ENCODE measurements at places on chromosomes 6 and 20.

GRCh38 chr6:6597682-6598081 lies 9.2 kb downstream of the LY86 start:
- no peak for DNase-seq

GRCh38 chr20:426566-426965 lies 18.5 kb downstream of the RBCK1 start:
- DNase-seq = no peak

DNA sequence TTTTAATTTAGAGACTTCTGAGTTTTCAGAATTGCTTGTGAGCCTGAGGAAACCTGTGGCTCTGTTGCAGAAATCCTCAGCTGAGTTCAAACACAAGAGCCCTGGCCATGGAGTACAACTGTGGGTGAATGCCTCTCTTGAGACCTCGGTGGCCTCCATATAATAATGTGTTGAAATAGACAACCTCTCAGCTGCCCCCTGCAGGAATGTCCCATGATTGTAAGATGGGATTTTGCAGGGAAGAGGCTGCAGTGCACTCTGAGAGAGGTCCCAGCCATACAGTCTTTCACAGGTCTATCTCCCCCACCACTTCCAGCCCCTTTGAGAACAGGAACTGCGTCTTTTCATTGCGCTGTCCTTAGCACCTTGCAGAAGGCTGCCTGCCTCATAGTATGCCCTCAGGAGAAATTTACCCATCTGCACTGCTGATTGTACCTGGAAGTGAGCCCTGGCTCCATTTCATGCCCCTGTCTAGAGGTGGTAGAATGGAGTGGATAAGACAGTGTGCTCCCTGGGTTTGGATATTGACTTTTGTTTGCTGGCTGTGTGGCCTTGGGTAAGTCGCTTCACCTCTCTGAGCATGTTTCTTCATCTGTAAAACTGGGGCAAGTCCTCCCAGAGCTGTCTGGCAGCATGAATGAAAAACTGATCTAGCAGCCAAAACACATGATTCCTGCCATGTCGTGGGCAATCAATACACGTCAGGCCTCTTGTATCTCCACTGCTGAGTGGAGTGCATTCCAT lies 16.8 kb upstream of the CDH22 start:
- DNase-seq = no peak

GRCh38 chr6:36566418-36566905 lies 19.2 kb upstream of the STK38 start:
- no peak for DNase-seq

DNA sequence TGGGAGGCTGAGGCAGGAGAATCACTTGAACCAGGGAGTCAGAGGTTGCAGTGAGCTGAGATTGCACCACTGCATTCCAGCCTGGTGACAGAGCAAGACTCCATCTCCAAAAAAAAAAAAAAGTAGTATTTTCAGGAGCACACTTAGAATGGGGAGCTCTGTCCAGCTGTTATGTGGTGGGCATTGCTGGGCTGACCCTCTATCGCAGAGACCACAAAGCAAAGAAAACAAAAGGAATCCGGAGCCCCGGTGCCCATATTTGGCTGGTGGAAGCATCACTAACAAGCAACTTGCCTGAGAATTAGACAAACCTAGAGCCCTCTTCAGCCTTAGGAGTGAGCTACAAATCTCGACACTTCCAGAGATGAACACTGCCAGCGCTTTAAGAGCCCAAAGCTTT lies 137.3 kb upstream of the GPR6 start:
- no peak for DNase-seq

DNA sequence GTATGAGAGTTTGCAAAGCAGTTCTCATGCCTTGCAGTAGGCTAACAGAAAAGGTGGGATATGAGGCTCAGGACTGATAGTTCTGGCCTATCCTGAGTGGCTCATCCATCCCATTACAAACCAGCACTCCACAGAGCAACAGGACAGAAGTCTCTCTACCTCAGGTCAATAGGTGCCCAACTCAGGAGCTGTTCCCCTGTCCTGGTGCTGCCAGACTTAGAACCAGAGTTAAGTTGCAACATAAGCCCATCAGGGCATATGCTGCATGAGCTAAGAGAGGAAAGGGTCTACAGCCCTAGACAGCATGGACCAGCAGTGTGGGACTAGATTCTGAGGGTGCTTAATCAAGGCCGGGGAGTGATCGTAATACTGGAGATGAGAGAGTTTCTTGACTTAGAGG lies 104.8 kb upstream of the ECI2 start:
- no peak for DNase-seq

- no peak for DNase-seq
Measured at GRCh38 chr6:20540683-20541082, 6.4 kb downstream of the CDKAL1 start.

GRCh38 chr6:39102071-39102820 lies 12.7 kb downstream of the SAYSD1 start:
- no peak for DNase-seq

GRCh38 chr6:90361174-90361573 lies 64.5 kb upstream of the BACH2 start:
- no peak for DNase-seq

- DNase-seq = no peak
Measured at GRCh38 chr6:32254761-32255198, 30.9 kb upstream of the NOTCH4 start.

GRCh38 chr6:147709396-147710272 lies 201.1 kb downstream of the SAMD5 start:
- peak; percentile 79 for DNase-seq

DNA sequence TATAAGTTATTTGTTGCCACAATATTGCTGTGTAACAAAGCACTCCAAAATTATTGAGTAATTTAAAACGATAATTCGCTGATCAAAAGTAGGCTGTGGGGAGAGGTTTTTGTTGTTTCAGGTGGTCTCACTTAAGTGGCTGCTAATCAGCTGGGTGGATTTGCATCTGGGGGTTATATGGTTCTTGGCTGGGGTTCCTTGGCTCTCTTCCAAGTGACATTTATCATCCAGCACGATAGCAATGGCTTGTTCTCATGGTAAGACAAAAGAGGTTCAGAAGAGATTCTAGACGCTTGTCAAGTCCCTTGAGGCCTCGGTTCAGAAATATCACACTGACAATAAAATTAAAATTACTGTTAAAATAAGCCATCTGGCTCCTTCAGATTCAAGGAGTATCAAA lies 1648.8 kb downstream of the GRIK2 start:
- DNase-seq = no peak

DNA sequence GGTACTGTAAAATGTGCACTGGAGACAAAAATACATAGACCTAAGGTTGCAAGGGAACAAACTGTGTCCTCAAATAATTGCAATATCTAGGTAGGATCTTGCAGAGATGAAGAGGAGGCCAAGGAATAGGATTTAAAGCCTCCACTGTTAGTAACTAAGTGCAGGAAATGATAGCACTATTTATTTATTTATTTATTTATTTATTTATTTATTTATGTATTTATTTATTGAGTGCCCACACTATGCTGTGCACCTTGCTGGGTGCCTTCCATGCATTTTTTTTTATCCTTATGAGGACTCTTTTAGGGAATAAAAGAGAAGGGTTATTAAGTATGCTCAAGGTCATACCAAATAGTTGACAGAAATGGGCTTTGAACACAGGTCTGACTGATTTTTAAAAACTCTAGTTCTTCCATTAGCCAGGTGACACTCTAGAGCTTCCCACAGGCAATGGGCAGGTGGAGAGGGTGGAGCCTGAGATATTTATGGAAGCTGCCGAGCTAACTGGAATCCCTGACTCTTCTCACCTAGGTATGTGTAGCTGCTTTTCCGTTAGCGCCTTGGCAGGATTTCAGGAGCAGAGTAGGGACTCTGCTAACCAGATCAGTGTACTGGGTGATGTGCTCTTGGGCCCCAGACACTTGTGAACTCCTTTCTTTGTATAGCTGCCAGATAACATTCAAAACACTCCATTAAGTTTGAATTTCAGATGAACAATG lies 12.8 kb upstream of the NUP153 start:
- no peak for DNase-seq

DNA sequence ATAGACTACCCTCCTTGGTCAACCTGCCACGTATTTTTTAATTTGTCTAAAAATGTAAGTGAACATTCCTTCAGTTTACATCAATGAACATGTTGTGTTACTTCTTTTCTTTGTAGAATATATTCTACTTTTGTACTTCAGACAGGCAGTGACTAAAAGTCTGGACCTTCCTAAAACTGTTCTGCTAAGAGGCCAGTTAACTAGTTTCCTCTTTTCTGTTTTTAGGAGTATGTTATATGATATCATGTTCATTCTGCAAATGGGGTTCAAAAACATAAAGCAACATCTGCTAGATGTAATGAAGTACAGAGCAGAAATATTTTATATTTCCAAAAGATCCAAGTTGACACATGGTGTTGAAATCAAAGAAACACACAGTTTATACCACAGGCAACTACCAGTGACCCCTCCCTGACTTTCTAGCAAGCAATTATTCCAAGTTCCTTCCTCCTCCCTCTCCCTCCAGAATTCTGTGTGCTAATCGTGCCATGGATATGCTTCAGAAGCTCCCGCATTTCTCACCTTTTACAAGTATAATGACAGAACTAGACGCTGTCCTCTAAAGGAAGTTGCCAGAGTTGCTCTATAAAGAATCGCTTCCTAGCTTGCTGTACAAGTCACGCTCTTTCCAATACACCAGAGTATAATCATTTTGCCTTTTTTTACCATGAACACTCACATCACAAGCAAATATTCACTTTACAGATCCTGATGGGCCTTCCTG lies 64.7 kb downstream of the ARHGAP18 start:
- DNase-seq = peak; percentile 54

DNA sequence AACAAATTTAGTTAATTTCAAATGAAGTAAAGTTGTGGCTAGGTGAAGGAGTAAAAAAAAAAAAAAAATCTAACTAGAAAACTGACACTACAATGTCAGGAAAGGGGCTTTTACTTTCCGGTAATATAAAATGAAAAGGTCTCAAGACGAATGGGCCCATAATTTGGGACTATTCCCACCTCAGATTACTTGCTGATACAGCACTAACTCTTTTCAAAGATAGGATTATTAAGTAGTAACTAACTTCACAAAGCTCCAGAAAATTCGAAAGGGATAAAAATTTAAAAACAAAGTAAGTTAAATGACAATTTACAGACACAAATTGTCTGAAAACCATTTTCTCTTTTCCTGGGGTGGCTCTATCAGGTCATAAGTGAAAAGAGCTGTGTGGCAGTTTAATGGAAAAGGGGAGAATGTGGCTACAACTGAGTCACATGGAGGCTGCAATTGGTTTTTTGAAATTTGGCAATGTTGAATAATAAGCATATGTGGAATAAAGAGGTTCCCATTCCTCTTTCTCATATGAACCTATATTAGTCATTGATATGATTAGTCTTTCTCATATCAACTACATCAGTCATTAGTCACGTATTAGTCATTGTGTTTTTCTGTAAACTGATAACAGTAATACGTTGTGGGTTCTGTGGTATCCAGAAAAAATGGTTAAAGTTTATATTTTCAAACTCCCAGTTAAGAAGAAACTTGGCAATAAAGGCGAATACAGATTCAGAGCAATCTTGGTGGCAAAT lies 78.0 kb downstream of the RWDD2A start:
- peak; percentile 55 for DNase-seq

DNA sequence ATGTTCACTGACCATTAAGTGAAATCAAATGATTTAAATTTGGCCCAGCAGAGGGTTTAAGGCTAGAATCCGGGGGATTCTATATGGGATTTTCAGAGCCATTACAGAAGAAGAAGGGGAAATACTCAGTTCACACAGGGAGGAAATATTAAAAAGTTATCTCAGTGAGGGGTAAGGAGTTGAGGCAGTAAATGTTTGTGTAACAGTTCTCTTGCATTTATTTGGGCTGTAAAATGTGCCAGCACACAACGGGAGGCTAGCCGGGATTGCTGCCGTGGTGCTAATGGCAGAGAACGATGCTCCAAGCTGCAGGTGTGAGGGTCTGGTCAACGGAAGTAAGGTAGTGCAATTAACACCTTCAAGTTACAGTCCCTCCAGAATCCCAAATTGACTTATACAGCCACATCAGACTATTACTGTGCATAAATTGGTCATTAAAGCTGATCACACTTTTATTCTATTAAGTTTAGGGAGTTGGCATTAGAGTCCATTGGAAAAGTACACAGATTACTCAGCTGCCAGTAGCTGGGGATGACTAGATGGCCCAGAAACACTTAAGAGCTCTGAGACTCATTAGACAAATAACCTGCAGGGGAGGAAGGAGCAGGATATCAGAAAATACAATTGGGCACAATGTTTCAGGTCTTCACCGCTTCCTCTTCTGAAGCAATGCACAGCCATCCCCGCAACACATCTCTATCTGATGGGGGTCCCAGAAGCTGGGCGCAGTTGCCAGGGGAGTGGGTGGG lies 31.3 kb downstream of the PPP1R3G start:
- no peak for DNase-seq

GRCh38 chr20:42530855-42531448 lies 658.8 kb downstream of the PTPRT start:
- DNase-seq = no peak

DNA sequence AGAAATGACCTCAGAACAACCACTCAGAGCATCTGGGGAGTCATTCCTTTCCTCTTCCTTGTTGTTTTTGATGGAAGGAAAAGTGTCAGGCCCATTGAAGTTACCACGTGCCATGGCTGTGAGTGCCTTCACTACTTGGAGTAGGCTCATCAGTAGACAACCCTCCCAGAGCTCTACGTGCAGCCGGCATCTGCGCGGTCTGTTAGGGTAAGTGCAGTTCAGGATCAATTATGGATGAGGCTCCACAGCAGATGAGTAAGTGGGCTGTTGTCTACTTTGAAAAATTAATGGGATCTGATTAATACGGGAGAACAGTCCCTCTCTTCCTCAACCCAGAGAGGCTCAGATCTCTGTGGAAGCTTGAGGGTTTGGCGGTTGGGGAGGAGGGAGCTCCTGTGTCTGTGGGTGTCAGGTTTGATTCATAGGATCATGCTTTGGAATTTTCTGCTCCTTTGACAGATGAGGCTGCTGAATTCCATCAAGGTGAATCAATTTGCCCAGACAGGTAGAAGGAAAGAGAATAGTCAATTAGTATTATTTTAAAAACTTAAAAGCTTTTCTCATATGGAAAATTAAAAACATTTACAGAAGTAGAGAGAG lies 93.8 kb upstream of the TOX2 start:
- DNase-seq = no peak

- no peak for DNase-seq
Measured at GRCh38 chr20:48359692-48360341, 468.0 kb downstream of the PREX1 start.

GRCh38 chr20:14295238-14295637 lies 42.2 kb downstream of the FLRT3 start:
- no peak for DNase-seq

DNA sequence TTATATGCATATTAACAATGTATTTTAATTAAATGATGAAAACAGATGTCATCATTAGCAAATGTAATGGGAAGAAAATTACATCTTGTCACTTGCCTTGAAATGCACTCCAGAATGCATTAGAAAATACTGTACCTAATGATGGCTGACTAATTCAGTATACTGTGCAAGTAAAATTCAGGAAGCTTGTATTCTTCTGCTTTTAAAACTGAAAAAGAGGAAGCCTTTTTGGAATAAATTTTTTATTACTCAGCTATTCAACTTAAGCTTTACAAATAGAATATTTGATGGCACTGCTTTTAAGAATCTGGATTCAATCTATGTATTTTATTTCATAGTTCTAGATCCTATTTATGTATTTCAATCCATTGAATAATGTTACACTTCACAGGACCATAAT lies 195.5 kb downstream of the RIMS1 start:
- no peak for DNase-seq
